ENCODE measurements at places on chromosomes 1 and 21. TPM values are rescaled to one million over a fixed set of nuclear protein-coding genes. Genes with fewer than 3 reads are reported as not detected.

GRCh38 chr1:232704694-232705680 is 75.1 kb upstream of the SIPA1L2 start:
- H3K36me3 ChIP-seq = no peaks in the 10 kb centered on the region
- no peaks in the 10 kb centered on the region for H3K27me3 ChIP-seq
- peak; percentile 19 for DNase-seq
- no peak overlapping the region for H3K27ac ChIP-seq
- H3K4me3 ChIP-seq = no peak overlapping the region
- peaks cover 9% of the 10 kb centered on the region for H3K4me1 ChIP-seq

DNA sequence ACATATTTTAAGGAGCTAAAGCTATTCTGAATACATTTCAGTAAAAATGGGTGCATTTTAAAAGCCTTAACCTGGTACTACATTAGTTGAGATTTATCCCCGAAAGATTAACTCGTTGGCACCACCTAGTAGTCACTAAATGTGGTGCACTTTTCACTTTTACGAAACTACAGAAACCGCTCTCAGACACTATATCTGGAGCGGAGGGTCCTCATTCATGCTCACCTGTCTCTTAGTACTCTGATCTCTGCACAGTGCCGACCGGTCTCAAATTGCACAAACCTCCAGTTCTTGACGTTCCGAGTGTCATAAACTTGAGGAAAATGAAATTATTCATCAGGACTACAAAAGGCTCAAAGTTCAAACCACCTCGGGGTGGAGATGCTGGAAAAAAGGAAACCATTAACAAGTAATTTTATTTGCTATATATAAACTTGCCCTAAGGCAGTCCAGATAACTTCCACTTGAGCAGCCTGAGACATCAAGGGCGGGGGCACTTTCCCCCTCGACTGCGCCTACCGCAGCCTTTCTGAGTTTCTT is 722 bp downstream of the LZIC start:
- H3K27me3 ChIP-seq = no peaks in the 10 kb centered on the region
- H3K27ac ChIP-seq = peak overlapping the region; percentile 73
- H3K36me3 ChIP-seq = 0 out of 2 replicates have a peak, but pooled peaks cover 1% of the 10 kb centered on the region
- peak overlapping the region; percentile 88 for H3K4me3 ChIP-seq

GRCh38 chr1:177864538-177865305 is 105.1 kb downstream of the SEC16B start:
- H3K27me3 ChIP-seq = no peaks in the 10 kb centered on the region
- no peak for DNase-seq
- no peak overlapping the region for H3K27ac ChIP-seq

Gene MAB21L3
- not detected for polyA plus RNA-seq

GRCh38 chr21:31145274-31145673 is 107.0 kb upstream of the KRTAP19-8 start:
- DNase-seq = no peak
- H3K27ac ChIP-seq = no peak overlapping the region
- no peaks in the 10 kb centered on the region for H3K27me3 ChIP-seq
- H3K4me3 ChIP-seq = no peak overlapping the region
- peaks cover 2% of the 10 kb centered on the region for H3K36me3 ChIP-seq
- H3K4me1 ChIP-seq = no peaks in the 10 kb centered on the region

GRCh38 chr1:204382714-204383083 is 23.0 kb upstream of the PLEKHA6 start:
- H3K4me3 ChIP-seq = no peak overlapping the region
- H3K27ac ChIP-seq = no peak overlapping the region
- DNase-seq = no peak
- 0 out of 2 replicates have a peak, but pooled peaks cover 3% of the 10 kb centered on the region for H3K4me1 ChIP-seq
- no peaks in the 10 kb centered on the region for H3K36me3 ChIP-seq
- peaks cover 21% of the 10 kb centered on the region for H3K27me3 ChIP-seq

Gene HRNR
- not detected for polyA plus RNA-seq

Gene FBXO2
- 17.0 TPM for polyA plus RNA-seq

GRCh38 chr1:43611950-43612349 is 38.0 kb upstream of the KDM4A start:
- H3K27ac ChIP-seq = no peak overlapping the region
- no peaks in the 10 kb centered on the region for H3K4me1 ChIP-seq
- no peak for DNase-seq
- no peak overlapping the region for H3K4me3 ChIP-seq

GRCh38 chr1:151563376-151563775 is 23.3 kb downstream of the TUFT1 start:
- DNase-seq = no peak
- no peaks in the 10 kb centered on the region for H3K27me3 ChIP-seq

DNA sequence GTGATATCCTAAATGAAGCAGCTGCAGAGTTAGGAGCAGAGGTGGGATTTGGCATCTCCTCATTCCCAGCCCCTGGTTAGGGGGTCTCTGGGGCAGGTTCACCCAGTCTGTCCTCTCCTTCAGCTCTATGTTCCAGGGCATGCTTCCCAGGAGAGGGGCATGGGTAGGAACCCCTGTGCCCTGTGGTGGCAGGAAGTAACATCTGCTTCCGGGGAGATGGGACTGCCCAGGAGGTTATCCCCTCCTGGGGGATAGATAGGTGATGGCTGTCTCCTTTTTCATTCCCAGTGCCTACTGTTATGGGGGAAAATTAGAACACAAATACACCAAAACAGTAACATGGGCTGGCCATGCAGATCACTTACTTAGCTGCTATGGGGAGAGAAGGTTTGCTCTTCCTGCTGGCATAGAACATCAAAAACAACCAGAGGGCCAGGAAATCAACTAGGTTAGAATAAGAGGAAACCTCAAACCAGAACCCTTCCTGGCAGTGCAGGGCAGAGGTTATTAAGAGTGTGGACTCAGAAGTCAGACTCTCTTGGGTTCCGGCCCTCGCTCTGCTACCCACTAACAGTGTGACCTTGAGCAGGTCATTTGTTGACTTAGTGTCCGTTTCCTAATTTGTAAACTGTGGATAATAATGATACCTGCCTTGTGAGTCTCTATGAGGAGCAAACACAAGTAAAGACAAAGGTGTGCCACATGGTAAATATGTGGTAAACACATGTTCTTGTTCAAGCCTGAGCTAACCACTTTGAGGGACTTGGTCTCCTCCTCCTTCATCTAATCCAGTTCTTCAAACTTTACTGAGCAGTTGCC is 157.8 kb upstream of the JUN start:
- no peaks in the 10 kb centered on the region for H3K4me1 ChIP-seq
- H3K36me3 ChIP-seq = no peaks in the 10 kb centered on the region
- DNase-seq = no peak

All from SK-N-SH (cell line).